ENCODE measurements at places on chromosomes 11 and 22.

DNA sequence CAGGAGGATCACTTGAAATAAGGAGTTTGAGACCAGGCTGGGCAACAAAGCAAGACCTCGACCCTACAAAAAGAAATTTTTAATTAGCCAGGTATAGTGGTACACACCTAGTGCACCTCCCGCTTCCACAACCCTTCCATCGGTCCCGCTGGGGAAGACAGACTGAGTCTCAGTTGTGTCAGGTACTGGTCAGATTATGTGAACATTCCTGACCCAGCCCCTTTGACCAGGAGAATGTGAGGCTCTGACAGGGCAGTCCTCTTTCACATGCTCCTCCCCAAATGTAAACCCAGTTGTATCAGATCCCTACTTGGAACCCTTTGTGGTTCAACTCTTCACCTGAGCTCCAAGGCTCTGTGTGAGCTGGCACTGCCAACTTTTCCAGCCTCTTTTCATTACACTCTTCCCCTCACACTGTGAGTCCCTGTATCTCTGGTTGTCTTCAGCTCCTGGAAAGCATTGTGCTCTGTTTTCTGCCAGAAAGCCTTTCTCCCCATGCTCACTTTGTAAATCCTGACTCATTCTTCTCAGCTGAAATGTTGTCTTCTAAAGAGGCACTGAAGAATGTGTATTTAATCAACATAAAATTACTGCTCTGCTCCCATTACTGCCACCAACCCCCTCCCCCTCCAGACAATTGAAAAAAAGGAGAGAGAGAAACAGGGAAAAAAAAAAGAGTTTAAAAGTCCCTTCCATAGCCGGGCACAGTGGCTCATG, 2.1 kb upstream of the TTLL12 start:
- no peak for DNase-seq

GRCh38 chr11:74204701-74205100, 33.6 kb downstream of the PPME1 start:
- DNase-seq = no peak

DNA sequence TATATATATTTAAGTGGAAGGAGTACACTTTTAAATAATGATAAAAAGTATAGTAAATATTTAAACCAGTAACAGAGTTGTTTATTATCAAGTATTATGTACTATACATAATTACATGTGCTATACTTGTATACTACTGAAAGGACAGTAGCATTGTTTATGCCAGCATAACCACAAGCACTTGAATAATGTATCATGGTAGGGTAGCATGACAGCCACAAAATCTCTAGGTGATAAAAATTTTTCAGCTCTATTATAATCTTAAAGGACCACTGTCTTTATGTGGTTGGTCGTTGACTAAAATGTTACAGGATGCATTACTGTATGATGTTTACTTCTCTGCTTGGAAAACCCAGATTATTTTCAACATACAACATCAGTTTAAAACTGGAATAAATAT, 349.2 kb downstream of the CASP12 start:
- DNase-seq = no peak

GRCh38 chr22:44561139-44561840, 63.3 kb upstream of the RTL6 start:
- no peak for DNase-seq

- no peak for DNase-seq
These were observed 36.1 kb upstream of the TSPAN18 start for GRCh38 chr11:44690651-44691050.

GRCh38 chr22:48434868-48435250, 1392.8 kb downstream of the BRD1 start:
- no peak for DNase-seq

DNA sequence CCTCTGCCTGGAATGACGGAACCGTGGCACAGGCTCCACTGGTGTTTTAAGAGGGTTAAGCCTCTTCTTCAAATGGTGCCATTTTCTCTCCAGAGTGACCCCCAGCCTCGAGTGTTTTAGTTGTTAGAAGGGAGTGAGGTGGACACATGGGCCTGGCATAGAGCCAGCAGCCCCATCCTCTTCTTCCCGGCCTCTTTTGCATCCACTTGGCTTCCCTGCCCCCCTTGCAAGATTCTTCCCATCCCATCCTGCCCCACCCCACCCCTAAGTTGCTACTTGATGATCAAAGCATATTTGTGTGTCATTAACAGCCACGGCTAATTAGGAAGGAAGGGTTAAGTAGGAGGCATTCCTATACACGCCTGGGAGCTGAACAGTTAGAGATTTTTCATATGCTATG, 72.3 kb upstream of the CRYBB3 start:
- DNase-seq = no peak

DNA sequence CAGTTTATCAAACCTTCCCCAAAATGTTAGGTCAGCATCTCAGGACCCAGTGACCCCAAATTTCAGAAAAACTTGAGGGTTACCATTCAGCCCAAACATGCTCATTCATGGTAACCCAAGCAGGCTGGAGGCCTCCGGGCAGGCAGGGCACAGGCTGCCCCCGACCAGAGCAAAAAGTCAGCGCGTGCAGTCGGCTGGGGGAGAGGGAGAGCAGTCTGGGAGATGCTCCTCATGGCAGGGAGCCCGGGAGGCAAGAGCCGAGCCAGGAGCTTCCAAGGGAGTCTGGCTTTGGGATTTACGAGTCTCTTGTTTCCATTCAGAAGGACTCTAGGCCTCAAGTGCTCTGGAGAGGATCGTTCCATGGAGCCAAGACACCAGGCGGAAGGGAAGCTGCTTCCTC, 45.7 kb downstream of the RPUSD4 start:
- DNase-seq = no peak

DNA sequence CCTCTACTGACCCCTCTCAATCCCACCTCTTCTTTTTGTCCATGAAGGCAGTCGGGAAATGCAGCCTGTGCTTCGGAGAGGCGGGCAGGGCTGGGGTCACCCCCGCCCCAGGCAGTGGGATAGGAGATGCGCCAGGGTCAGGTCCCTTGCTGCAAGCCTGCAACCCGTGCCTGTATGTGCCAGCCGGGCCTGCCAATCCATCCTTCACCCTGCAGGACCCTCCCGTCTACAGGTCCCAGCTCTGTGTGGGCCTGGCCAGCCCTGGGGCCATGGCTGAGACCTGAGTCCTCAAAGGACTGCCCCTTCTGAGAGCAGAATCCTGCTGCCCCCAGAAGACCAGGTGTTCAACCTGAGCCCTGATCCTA, 10.9 kb downstream of the ASCL2 start:
- no peak for DNase-seq

DNA sequence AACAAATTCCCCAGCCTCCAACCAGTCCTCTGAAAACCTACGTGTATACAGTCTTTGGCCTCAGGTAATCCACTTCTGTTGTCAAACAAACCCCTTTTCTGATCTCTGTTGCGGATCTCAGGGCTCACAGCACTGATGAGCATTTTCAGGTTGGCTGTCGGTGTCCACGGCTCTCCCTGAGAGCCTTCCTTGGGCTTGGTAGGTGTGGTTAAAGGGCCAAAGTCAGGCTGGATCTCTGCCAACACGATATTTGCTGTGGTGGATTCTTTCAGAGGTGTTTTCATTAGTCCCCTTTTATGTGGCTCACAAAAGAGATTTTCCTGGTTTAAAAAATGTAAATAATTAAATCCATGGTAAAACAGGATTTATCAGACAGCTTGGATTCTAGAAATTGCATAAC, 2.9 kb downstream of the E2F8 start:
- no peak for DNase-seq

- DNase-seq = no peak
These were observed 320.3 kb upstream of the ZC3H12C start for GRCh38 chr11:109772892-109773291.

- no peak for DNase-seq
These were observed 48.4 kb upstream of the MPEG1 start for GRCh38 chr11:59261150-59261549.

- DNase-seq = no peak
These were observed 545.2 kb upstream of the CCDC179 start for GRCh38 chr11:23405350-23405937.

GRCh38 chr11:132248580-132248979, 878.2 kb downstream of the NTM start:
- peak; percentile 16 for DNase-seq

DNA sequence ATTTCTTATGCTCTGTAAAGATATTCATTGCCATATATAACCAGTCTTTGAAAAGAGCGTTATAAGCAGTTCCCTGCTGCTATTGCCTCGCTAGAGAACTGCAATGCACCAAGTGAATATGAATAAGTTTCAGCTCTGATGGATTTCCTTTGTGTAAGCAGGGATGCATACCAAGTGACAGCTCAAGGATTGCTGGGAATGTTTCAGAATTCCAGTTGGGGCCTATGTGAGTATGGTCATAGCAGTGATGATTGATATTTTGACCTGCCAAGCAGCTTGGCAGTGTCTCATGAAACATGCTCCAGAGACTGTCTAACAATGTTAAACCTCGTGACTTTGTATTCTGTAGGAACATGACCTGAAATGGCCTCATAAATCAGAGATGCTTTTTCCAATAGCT, 312.6 kb downstream of the C11orf87 start:
- no peak for DNase-seq

GRCh38 chr11:57223601-57224000, 13.4 kb downstream of the APLNR start:
- DNase-seq = no peak

DNA sequence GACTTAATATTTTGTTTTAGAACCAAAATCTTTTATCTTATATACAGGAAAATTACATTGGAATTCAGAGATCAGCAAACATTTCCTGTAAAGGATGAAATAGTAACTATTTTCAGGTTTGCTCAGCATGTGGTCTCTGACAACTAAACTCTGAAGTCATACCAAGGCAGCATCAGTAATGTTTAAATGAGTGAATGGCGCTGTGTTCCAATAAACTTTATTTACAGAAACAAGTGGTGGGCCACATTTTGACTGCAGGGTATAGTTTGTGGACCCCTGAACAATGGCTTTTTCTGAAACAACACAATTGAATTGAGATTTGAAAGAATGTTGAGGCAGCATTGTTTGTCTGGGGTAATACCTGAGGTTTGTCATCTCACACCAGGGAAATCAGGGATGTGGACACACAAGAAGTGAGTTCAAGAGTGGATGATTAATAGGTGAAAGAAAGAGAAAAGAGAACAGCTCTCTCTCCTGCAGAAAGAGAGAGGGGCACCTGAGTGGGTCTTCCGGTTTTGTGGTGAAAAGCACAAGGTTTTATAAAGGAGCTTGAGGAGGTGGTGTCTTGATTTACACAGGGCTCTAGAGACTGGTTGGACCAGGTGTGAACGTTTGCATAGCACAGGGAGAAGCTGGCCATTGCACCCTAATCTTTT, 113.5 kb upstream of the VPREB1 start:
- no peak for DNase-seq

DNA sequence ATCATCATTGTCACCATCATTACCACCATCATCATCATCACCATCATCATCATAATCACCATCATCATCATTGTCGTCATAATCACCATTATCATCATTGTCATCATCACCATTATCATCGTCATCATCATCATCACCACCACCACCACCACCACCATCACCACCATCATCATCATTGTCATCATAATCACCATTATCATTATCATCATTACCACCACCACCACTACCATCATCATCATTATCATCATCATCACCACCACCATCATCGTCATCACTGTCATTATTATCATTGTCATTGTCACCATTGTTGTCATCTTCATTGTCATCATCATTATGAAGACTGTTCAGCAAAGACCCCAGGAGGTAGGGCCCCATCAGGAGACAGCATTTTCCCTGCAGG, 33.3 kb downstream of the SMIM38 start:
- no peak for DNase-seq

DNA sequence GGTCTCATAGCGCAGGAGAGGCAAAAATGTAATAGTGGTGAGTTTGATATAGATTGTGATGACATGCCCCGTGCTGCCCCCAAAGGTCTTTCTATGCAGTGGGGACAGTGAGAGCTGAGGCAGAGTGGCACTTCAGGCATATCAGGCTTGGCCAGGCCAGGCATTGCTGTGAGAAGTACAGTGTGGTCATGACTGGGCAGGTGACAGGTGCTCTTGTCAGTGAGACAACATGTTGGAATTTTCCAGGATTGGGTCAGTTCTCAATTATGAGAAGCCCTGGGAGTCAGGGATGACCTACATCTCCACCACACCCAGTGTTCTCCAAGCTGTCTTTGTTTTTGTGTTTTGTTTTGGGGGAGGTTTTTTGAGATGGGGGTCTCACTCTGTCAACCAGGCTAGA, 3.7 kb downstream of the SNAP29 start:
- DNase-seq = no peak

GRCh38 chr22:49823289-49824045, 4.2 kb downstream of the BRD1 start:
- DNase-seq = no peak

DNA sequence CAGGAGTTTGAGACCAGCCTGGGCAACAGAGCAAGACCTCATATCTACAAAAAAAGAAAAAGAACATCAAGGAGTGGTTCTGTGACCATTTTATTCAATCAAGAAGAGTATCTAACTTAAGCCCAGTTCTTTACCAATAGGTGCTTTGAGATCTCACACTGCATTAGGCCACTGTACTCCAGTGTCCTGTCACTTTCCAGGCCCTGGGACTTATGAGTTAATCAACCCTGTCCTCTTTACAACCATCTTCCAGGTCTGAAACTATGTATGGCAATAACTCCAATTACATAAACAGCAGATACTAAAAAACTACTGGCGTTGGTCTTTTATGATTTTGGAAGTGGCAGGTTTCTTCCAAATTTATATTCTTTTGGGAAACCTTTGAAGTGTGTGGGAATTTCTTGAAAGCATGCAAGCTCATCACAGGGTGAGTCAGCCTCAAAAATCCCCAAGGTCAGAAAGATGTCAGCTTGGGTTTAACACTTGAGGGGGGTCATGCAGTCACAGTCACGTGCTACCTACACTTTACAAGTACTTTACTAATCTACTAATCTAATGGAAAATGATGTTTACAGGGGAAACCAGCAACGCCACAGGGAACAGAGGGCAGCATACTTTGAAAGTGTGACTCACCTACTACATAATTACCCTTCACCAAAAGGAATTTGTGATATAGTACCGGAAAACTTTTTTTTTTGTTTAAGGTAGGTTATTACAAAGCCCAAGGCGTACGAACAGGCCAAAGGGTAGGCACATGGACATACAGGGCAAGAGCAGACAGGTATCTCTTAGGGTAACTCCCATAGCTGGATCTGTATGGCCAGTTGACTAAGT, 15.6 kb downstream of the PISD start:
- no peak for DNase-seq

DNA sequence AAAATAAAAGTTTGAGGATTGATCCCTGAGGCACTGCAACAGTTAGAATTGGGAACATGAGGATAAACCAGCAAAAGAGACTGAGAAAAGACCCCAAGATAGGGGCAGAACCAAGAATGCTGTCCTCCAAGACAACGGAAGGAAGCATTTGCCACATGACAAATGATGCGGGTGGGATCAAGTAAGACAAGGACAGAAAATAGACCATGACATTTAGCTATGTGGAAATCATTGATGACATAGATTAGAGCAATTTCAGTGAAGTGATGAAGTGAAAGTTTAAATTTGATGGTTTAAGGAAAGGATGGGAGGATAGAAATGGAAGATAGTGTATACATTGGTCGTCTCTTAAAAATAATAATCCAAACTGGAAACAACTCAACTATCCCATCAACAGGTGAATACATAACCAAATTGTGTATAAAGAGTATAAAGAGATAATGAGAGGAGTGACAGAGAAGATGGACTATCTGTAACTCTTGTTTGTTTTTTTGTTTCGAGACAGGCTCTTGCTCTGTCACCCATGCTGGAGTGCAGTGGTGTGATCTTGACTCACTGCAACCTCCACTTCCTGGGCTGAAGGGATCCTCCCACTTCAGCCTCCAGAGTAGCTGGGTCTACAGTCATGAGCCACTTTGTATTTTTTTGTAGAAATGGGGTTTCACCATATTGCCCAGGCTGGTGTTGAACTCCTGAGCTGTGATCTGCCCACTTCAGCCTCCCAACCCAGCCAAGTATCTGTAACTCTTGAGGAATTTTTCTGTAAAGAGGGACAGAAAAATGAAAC, 48.7 kb upstream of the FDX1 start:
- no peak for DNase-seq
